ENCODE measurements at places on chromosomes 11 and 22.

DNA sequence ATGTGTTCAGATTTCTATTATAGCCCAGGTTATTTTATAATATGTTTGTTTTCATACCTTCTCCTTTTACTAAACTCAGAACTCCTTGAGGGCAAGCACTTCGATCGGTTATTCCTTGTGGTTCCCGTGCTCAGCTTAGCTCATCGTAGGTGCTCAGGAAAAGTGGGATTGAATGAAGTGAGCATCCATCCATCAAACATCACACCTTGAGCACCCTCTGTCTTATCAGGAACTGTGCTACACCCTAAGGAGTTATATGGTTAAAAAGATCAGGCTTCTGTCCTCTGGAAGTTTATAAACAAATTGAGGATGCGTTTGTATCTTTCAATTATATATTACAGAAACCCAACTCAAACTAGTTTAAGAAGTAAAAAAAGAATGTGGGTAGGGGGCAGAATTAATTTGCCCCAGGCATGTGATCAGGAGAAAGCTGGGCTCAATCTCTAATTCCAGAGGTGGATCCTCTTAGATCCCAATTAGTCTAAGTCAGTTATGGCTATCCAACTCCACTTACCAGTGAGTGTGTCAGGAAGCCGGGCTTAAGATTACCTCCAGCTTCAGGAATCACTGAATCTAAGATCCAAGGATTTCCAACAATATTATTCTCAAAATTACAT is 59.9 kb upstream of the RRAS2 start:
- DNase-seq, result no peak

GRCh38 chr22:44473580-44473979 is 24.5 kb downstream of the RTL6 start:
- DNase-seq, result no peak

DNA sequence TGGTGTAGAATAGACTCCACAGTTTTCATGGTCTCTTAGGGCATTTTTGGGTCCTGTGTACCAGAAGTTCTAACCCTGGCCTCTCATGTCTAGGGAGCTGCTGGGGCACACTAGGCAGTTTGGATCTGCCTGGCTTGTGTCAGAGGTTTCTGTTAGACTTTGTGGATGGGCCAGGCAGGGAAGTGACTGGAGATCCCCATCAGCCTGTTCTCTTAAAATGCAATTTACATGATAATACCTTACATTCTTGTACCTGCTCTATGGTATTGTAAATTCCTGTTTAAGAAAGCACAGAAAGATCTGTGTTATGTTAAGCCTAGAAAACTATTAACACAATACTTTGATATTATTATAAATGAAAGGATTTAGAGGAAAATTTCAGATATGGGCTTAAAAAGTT is 104.0 kb downstream of the ARHGAP42 start:
- no peak for DNase-seq

GRCh38 chr11:99865951-99866350 is 821.1 kb upstream of the ARHGAP42 start:
- no peak for DNase-seq

GRCh38 chr22:27518531-27519340 is 282.8 kb downstream of the MN1 start:
- no peak for DNase-seq

DNA sequence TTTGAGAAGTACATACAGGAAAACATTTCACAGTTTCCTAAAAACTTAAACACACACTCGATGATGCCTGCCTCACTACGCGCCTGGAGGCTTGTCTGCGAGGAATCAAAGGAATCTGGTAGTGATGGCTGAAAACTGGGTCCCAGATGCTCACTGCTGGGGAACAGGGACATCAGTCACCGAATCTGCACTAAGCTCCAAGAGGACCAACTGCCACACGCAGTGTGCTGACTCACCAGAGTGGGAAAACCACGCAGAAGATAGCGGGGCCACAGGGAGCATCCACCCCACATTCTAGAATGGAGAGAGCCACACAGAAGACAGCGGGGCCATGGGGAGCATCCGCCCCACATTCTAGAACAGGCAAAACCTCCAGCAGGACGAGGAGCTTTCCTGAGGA is 24.3 kb upstream of the MOB2 start:
- no peak for DNase-seq

DNA sequence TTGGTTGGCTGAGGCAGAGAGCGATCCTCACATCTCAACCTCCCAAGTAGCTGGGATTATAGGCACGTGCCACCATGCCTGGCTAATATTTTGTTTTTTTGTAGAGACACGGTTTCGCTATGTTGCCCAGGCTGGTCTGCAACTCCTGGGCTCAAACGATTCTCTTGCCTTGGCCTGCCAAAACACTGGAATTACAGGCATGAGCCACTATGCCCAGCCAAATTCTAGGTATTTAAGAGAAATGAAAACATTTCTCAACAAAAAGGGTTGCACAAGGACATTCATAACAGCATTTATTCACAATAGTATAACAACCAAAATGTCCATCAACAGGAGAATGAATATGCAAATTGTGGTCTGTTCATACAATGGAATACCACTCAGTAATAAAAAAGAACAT is 31.7 kb upstream of the RBX1 start:
- DNase-seq, result no peak

DNA sequence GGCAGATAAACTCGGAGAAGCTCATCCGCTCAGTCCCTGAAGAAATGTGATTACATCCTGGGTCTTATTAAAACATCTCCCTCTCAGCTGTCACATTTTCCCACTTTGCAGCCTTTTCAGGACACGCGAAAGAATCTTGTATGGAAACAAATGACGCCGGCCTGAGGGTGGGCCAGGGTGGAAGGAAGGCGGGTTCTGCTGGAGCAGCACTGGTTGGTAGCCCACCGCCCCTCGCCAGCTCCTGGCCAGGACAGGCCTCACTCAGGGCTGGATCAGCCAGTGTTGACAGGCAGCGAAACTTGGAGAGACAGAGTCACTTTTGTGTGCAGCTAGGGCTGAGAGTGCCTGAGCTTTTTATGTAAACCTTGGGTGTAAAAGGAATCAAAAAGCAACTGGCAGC is 371.8 kb downstream of the TBC1D22A start:
- DNase-seq, result no peak

DNA sequence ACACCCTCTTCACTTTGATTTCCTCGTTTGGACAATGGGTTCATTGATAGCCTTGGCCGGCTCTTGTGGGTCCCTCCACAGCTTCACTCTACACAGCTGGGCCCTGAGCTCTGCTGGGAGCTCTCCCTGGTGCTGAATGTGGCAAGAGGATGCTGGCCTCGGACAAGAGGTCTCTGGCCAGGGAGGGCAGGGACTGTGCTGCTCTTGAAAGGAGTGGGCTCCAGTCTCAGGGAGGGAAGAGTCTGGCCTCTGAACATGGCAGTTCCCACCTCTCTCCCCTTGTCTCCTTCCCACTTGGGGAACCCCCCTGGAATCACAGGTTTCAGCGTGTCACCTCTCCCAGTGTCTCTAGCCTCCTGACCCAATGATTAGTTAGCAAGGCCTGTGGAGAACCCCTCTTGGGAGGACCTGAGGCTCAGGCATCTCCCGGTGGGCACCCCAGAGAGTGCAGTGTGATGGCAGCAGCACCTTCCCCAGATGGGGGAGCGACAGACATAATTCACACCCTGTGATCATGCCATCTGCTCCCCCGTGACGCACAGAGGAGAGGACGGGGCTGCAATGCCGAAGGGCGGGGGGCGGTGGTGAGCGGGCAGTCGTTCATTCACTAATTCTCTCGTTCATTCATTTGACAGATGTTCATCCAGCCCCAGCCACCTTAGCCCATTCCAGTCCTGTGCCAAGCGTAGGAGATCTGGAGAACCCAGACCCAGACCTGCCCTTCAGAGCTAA is 2.8 kb upstream of the CABP7 start:
- DNase-seq, result no peak

DNA sequence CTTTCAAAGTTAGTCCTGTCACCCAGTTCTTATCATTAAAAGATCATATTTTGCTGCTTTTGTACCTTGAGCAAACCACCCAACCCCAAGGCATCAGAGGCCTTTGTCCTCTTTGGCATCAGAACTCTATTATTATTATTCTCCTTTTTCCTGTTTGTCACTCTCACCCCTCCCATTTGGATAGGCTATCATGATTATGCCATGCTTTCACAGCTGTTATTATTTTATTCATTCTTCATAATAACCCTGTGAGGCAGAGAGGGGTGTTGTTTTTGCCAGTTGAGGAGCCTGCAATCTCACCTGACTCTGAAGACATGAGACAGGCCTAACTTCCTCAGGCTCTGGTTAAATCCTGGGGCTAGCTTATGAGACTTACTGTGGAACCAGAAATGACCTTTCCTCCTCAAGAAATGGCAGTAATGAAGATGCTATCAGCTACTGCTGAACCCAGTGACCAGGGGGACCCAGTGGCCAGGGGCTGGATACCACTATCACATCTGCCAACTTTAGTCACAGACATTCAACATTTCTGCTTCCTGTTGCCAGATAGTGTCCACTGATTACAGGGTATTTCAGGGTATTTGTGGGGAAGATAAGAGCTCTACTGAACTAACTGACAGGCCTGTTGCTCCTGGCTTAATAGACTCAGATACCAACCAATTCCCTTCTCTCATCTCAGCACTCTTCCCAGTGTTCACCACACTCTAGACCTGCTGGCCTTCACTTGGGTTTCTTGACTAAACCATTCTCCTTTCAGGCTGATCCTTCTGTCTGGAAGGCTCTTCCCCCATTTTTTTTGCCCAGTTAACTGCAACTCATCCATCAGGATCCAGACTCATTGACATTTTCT is 11.8 kb upstream of the SWAP70 start:
- no peak for DNase-seq

GRCh38 chr22:50454556-50455075 is 20.2 kb downstream of the SBF1 start:
- no peak for DNase-seq

- no peak for DNase-seq
Observed at GRCh38 chr11:2547806-2548205, 103.0 kb downstream of the KCNQ1 start.

GRCh38 chr11:113994077-113994954 is 19.4 kb downstream of the HTR3A start:
- peak; percentile 12 for DNase-seq

DNA sequence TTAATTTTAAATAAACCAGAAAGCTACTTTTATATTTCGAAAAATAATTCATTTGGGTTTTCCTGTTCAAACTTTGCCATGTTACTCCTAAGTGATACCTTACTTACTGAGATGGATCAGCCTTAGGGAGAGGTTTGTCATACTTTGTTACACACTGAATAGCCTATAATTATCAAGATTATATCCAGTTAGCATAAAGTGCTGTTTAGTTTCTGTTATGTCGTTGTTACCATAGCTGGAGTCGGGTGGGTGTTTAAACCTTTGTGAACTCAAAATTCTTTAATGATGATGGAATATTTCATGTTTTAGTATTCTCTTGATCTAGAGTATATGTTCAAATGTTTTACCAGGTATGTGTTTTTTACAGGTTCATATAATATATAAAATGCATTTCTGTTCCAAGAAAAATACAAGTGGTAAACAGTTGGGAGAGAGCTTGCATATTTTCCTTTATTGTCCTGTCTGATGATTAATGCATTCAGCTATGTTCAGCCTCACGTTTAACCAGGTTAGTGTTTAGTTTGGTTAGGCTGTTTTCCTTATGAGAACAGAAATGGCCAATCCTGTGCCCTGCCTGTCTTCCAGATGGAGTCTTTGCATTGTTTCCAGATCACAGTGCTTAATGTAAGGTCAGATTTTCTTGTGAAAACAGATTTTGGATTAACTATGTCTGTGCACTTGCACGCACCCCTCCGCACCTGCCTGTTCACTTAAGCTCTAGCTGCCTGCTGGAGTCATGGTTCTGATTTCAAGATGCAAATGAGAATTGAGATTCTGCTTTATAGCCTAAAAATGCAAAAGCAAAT is 105.6 kb downstream of the ATXN10 start:
- DNase-seq, result no peak

DNA sequence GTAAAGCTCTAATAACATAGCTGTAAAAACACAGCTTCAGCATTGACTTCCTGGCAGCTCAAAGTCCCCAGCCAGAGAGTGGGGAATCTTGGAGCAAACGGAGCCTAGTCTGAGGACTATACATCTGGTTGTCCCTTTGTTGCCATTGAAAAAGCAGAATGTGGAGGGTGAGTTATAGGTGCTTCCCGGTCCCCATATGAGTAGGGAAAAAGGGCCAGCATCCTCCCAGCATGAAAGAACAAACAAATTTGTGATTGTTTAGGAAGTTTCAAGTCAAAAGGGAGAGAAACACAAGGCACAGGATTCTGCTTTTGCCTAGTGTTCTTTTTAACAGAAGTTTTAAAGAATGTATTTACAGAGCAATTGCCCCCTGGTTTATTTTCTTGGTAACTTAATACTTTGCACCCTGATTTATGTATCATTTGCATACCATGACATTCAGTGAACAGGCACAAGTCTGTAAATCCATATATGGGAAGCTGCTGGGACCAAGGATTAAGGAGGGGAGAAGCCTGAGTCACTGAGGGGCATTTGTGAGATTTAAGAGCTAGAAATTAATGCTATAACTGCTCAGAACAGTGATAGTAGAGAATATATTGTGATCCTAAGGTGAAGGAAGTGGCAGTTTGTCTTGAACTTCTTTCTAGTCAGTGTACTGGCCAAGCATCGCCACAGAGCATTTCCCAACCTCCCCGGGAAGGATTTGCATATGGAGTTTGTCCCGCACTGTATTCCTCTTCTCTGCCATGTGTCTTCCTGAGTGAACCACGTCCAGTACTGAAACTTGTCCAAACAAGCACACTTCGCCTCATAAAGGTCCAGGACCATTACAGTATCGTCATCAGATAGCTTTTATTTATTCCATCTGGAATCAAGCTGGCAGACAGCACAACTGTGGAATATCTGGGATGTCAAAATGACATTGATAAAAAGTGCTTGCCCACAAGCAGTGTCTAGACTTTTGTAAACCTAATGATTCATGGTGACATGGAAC is 103.0 kb downstream of the DBX1 start:
- DNase-seq, result no peak

- no peak for DNase-seq
Observed at GRCh38 chr11:59787255-59787588, 23.4 kb downstream of the MRPL16 start.

GRCh38 chr11:8757533-8757932 is 74.9 kb downstream of the RPL27A start:
- DNase-seq, result no peak

GRCh38 chr11:14386895-14387480 is 28.0 kb upstream of the RRAS2 start:
- DNase-seq, result no peak

- no peak for DNase-seq
Observed at GRCh38 chr11:19947537-19948114, 212.6 kb downstream of the DBX1 start.

GRCh38 chr22:49303781-49304461 is 523.8 kb downstream of the BRD1 start:
- DNase-seq, result no peak

DNA sequence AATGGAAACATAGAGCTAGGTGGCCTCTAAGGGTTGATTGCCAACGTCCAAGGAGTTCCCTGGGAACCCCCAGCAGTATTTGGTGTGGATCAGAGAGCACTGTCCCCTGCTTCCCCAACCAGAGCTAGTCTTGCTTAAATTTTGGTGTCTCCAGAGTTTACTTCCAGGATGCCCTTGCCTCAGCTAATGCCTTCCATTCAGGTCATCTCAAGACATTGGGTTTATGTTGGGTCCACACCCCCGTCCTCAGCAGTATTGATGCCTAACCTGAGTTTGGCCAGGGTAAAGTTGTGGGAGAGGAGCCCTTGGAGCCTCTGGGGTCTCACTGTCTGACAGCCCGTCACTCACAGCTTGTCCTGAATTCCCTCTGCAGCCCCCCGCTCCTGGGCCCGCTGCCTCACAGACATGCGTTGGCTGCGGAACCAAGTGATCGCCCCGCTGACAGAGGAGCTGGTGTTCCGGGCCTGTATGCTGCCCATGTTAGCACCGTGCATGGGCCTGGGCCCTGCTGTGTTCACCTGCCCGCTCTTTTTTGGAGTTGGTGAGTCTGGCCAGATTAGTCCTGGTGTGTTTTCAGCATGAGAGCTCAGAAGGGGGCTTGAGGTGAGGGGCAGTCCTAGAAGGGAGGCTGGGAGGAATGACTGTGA is 1.4 kb downstream of the RCE1 start:
- DNase-seq, result no peak
